ENCODE measurements at places on chromosomes 5 and 9.

GRCh38 chr5:177972613-177973012, 23.4 kb downstream of the PROP1 start:
- DNase-seq: no peak

- DNase-seq: no peak
Measured at GRCh38 chr5:14114615-14115251, 28.4 kb upstream of the TRIO start.

DNA sequence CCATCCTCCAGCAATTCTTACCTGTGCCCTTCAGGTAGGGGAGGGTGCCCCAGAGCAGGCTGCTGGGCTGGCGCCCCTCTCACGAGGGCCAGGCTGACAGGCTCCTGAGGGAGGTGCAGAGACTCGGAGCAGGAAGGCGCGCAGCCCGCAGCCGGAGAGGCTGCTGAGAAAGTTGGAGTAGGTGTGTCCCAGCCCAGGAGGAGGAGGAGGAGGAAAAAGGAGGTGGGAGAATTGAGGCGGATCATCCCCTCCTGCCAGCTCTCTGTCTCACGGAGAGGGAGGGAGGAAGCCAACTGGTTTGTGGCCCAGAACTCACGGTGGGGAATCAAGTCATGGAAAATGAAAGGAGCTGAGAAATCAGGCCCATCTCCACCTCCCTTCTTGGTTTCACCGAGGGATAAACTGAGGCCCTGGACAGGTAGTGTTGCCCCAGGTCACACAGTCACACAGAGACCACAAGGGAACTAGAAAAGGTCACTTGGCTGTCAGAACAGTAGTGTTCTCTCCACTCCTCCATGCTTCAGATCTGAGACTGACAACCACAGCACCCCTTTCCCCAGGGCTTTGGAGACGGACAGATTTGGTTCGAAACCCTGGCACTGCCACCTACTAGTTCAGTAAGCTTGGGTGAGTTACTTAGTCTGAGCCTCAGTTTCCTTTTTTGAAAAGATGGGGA, at the start of gene FAT2:
TSS of gene FAT2 (minus strand) at position 188 of the 676 bp plus-strand sequence. CDS start 22,400 bp downstream, outside the sequence.
- no peak for DNase-seq

GRCh38 chr9:126480813-126481212, 132.9 kb upstream of the LMX1B start:
- no peak for DNase-seq

DNA sequence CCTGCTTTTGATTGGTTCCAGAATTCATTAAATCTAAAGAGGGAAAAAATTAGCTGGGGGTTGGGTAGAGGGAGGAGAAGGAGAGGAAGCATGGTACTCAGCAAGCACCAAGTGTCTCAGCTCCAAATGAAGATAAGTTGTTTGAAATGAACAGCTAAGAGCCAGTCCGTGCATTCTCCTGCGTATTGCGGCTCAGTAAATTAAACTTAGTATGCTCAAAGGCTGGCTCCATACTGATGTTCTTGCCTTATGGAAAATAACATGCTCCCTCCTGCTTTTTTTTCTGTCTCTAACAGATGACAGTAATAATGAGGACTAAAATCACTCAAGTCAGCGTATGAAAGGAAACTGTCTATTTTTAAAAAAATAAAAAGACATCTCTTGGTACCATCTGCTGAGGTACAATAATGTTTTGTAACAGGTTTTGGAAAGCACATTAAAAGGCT, 161.0 kb downstream of the SPATA31D1 start:
- DNase-seq: no peak

GRCh38 chr5:149902177-149902576, 42.4 kb downstream of the PDE6A start:
- no peak for DNase-seq

- peak; percentile 66 for DNase-seq
Measured at GRCh38 chr9:27125030-27125429, 16.0 kb downstream of the TEK start.

DNA sequence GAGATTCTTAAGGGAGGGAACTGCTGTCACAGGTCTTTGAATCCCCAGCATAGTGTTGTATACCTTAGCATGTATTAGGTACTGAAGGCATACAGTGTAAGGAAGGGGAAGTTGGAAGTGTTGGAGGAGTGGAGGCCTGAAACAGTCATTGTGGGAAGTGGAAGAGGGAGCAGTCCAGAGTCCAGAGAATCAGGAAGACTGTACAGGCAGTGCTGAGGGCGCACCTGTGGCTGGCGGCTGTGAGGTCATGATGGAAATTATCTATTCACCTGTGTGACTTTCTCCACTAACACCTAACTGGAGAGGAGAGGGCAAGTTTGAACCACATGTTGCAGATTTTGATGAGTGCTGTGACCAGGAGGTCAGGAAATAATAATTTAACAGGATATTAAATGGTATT, 119.7 kb upstream of the NIPBL start:
- DNase-seq: no peak

DNA sequence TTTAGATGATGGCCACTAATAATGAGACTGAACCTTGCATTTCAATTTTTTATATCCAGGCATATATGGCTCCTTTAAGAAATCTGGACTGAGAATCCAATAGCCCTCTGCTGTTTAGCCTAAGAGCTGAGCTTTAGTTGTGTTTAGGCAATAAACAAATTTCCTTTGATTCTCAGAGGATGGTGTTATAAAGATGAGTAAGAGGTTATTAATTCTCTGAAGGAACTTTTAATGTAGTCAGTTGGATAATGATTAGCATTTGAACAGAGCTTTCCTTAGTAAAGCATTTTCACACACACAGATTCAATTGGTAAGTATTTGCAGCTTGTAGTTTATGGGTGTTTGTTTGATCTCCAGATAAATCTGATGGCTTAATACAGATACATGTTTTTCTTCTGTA, 149.6 kb downstream of the PRR16 start:
- DNase-seq: no peak

DNA sequence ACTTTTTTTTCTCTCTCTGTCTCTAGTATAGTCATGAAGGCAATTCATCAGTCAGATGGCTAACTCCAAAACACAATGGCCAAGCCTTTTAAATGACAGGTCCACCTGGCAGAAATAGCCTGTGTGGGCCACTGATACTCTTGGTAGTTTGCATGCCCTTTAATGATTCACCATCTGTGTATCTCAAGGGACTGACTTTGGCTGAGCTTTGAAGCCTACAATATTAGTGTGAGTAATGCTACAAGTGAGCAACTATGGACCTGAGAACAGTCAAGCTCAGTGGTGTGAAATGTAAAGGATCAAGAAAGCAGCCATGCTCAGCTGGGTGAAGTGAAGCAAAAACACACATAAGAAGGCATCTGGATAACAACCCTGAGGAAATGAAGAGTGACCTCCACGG, 506.9 kb downstream of the TLE1 start:
- DNase-seq: no peak

DNA sequence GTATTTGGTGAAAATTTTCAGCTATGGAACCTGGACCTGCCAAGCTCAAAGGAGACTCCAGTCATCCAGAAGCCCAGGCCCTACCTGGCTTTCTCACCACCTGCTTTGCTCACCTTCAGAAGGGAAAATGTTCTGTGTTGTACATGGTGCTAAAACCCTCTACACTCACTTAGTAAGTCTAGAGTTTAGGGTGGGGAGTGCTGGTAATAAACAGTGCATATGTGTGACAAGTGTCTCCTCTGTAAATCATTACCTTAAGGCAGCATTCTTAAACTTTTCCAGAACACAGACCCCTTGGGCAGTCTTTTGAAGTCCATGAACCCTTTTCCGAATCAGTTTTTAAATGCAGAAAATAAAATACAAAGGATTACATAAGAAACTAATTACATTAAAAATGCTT, 248.8 kb upstream of the PIK3R1 start:
- DNase-seq: no peak

GRCh38 chr5:67019065-67019845, 177.3 kb downstream of the CD180 start:
- no peak for DNase-seq

GRCh38 chr9:110183208-110184145, 24.5 kb downstream of the C9orf152 start:
- peak; percentile 77 for DNase-seq

GRCh38 chr9:137225699-137226331, 841 bp downstream of the CYSRT1 start:
- no peak for DNase-seq

DNA sequence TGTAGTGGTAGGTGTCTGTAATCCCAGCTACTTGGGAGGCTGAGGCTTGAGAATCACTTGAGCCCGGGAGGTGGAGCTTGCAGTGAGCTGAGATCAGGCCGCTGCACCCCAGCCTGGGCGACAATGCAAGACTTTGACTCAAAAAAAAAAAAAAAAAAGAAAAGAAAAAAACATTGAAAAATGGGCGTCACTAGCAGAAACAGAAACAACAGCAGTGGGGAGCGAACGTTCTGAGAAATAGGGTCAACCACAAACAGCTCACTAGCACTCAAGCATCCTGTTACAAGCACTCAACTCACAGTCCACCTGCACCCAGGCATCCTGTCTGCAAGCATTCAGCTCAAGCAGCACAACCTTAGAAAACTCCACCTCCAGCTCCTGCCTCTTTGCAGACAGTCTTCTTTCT, 17.2 kb downstream of the TRIM14 start:
- DNase-seq: peak; percentile 22

DNA sequence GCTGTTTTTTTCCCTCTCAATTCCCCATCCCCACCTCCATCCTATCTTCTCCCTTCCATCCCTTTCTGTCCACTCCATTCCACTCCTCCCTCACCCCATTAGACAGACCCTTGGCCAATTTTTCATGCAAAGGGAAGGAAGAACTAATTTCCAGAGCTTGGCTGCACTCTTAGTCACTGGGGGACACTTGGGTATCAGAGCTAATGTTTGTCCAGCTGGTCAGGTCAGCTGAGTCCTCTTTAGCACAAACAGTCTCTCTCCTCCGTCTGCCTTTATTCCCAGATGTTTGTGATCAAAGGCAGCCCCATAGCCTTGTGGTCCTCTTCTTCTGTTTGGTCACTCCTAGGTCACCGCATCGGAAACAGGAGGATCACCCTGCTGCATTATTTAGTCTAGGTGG, 148.5 kb downstream of the NMUR2 start:
- DNase-seq: peak; percentile 20

GRCh38 chr5:163463063-163463435, 2.6 kb downstream of the HMMR start:
- no peak for DNase-seq

GRCh38 chr5:134911285-134912206, 6.6 kb downstream of the PCBD2 start:
- DNase-seq: no peak

DNA sequence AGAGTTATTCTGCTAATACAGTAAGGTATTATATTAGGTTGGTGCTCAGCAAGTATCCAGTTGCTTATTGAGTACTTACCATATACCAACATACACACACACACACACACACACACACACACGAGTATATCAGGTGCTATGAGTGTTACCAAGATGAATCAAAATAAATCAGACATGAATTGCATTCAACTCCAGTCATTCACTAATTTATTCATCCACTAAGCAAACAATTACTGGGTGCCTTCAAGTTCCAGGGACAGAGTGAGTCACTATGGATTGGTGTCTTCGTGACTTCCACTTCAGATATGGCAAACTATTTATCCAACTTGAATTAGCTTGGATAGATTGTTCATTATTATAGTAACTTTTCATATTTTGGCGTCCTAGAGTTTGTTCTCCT, 140.7 kb upstream of the SLC44A1 start:
- no peak for DNase-seq

DNA sequence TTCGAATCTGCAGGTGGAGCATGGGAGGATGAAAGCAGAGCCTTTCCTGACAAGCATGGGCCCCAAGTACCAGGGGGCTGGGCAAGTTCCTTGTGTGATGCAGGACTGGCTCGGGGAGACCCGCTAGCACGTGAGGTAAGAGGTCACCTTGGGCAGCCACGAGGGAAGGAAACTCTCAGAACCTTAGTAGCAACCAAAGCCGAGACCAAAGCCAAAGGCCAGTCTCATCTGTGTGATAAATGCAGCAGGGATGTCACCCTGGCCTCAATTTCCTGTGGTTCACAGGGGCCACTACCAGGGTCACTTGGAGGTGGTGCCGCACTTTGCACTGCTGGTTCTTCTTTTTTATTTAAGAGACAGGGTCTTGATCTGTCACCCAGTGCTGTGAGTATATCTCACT, 39.5 kb downstream of the PRRT1B start:
- no peak for DNase-seq

GRCh38 chr5:76927961-76928360, 24.9 kb upstream of the CRHBP start:
- no peak for DNase-seq

DNA sequence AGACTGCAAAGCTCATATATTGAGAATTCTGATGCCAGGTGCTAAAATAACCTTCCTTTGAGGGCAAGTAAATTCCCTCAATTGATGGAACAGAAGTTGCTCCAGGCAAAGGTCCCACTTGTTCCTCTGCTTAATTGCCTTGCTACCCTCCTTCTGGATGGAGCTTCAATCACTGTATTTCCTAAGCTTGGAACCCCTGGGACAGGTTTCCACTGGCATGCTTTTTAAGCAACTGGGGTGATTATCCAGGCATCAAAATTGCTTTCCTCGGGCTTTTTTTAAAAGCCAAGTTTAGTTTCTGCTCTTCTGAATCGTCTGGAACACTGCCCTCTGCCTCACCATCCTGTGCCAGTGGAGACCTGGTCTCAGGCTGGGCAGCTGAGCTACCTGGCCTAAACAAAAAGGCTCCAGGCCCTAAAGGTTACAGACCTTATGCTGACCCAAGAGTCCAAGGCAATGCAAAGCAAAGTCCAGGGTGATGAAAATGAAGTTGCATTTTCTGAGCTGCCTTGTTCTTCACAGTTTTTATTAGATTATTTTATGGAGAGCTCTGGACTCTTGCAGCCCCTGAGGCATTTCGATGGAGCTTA, 167.9 kb upstream of the CD180 start:
- DNase-seq: no peak

- DNase-seq: no peak
Measured at GRCh38 chr5:181170237-181170825, 22.9 kb downstream of the OR2V2 start.

GRCh38 chr5:150443242-150444075, 6.1 kb downstream of the RPS14 start:
- DNase-seq: no peak

DNA sequence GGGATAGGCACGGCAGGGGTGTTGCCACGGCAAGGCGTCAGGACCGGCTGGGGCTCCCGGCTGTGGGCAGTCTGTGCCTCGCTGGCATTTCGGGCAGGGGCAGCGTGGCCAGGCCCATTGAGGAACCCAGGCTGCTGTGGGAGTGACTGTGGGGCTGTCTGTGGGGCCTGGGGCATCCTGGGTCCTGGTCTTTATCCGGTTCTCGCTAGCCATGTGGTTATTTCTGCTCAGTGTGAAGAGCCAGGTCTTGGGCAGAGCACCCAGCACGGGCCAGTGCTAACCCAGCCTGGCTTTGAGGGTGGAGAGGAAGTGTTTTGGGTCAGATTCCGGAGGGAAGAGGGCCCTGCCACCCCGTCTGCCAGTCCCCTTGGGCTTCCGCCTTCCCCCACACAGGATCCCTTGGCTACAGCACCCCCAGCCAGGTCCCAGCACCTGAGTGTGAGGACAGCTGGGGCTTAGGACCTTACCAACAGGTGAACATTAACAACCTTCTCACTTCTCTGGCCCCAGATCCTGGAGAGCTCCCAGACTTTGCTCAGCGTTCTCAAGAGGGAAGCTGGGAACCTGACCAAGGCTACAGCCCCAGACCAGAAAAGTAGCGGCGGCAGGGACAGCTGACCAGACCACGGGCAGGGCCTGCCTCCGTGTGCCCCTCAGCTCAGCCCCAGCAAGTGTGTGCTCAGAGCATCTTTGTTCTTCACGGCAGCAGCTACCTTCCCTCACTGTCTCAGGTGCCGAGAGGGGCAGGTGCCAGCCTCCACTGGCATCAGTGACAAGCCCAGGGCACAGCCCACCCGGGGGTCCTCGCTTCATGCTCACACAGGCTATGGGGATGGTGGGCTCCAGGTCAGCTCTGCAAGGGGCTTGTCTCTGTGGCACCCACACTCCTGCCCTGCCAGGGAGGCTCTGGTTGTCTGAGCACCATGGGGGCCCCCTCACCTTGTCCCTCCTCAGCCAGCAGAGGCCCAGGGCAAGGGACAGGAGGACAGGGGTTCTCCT, 1.1 kb downstream of the SSNA1 start:
- DNase-seq: no peak
